Esophagus muscularis mucosa (tissue), 4 donors: ENCODE measurements at places on chromosomes 3 and 15. TPM values are rescaled to one million over a fixed set of nuclear protein-coding genes. Genes with fewer than 3 reads are reported as not detected.

DNA sequence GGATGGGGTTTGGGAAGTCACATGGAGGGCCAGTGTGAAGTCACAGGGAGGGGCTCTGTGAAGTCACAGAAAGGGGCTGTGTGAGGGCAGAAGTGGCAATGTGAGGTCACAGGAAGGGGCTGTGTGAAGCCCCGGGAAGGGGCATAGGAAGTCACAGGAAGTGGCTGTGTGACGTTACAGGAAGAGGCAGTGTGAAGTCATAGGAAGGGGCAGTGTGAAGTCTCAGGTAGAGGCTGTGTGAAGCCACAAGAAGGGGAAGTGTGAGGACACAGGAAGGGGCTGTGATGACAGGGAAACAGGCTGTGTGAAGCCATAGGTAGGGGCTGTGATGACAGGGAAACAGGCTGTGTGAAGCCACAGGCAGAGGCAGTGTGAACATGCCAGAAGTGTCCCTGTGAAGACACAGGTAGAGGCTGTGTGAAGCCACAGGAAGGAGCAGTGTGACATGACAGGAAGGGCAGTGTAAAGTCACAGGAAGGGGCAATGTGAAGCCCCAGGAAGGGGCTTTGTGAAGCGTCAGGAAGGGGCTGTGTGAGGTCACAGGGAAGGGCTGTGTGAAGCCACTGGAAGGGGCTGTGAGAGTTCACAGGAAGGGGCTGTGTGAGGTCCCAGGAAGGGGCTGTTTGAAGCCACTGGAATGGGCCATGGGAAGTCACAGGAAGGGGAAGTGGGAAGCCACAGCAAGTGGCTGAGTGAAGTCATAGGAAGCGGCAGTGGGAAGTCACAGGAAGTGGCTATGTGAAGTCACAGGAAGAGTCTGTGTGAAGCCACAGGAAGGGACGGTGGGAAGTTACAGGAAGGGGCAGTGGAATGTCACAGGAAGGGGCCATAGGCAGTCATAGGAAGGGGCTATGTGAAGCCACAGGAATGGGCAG, 37.1 kb downstream of the GASK1A start:
- no peak for DNase-seq

GRCh38 chr3:40576396-40576795, 51.6 kb downstream of the ZNF621 start:
- no peak for DNase-seq

DNA sequence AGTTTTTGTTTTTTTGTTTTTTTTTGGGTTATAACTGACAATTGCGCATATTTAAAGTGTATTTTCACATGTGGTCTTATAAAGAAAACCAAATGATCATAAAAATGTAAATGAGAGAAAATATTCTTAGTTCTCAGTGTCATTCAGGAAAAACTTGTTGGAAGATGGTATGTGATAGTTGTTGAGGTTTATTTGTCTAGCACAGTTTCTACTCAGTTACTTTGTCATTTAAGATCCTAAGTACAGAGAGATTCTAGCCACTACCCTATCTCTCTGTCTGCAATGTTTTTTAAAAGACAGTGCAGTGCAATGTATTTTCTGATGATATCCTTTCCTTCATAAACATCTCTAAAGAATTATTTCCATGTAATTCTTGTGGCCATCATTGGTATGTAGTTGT, 46.1 kb downstream of the AKAP13 start:
- no peak for DNase-seq

- DNase-seq: no peak
Observed at GRCh38 chr3:45988804-45989203, 6.8 kb downstream of the FYCO1 start.

GRCh38 chr3:142724682-142725356, 985 bp downstream of the TRPC1 start:
- no peak for DNase-seq

DNA sequence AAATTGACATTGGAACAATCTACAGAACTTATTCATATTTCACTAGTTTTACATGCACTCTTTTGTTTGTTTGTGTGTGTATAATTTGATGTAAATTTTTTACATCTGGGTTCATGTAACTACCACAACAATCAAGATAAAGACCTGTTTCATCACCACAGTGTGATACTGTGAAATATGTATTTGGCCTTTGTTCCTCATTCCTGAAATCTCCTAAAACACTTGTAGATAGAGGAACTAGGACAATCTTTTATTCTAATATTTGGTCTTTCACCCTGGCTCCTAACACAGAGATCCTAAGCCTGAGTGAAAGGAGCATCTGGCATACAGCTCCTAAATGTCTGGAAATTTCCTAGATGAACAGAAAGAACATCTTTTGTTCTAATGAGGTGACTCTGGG, 155.0 kb upstream of the GPR149 start:
- no peak for DNase-seq

DNA sequence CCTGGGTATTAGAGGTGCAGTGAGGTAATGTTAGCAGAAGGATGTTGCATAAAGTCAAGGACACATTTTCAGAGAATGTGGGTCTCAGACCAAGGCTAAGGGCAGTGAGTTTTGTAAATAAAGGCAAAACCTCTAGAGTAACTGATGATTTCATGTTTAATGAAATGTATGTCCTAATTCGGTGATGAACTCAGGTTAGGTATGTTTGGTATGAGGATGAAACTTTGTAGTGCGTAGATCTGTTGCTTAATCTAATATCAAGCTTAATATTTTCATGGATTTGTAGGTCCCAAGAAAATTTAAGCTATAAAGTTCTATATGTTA, 3.6 kb downstream of the USP50 start:
- DNase-seq: no peak

DNA sequence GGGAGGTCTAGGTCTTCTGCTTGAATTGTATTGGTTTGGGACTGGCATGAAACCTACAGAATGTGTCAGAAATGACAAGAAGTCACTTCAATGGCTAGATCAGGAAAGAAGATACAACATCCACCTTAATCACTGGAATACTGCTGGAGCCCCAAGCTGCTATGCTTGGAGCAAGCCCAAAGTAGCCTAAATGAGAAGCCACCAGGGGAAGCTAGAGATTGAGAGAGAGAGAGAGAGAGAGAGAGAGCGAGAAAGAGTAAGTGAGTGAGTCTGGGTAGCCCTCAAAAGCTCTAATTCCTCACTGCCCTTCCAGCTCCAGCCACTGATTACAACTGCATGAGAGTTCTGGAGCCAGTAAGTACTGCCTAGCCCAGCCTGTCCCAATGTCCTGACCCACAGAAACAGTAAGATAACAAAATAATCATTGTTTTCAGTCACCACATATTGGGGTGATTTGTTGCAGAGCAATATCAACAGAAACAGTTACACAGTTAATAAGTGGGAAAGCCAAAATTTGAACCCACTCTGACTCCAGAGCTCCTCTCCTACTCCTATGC, 529.2 kb upstream of the GOLIM4 start:
- no peak for DNase-seq

DNA sequence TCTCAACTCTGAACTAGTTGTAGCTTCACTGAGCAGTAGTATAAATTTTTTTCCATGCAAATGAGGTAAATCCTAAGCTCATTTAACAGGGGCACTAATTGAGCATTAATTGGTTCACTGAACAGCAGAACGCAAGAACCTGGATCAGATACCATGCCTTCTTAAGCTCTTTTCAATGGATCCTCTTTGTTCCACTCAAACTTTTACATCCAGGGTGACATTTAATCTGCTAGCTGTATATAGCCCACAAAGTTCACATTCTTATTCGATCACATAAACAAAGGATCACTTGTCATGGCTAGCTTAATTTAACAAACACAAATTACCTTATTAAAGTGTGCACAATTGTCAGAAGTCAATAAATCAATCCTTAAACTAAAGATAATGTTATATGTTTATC, 281.6 kb downstream of the CNTN6 start:
- DNase-seq: no peak

DNA sequence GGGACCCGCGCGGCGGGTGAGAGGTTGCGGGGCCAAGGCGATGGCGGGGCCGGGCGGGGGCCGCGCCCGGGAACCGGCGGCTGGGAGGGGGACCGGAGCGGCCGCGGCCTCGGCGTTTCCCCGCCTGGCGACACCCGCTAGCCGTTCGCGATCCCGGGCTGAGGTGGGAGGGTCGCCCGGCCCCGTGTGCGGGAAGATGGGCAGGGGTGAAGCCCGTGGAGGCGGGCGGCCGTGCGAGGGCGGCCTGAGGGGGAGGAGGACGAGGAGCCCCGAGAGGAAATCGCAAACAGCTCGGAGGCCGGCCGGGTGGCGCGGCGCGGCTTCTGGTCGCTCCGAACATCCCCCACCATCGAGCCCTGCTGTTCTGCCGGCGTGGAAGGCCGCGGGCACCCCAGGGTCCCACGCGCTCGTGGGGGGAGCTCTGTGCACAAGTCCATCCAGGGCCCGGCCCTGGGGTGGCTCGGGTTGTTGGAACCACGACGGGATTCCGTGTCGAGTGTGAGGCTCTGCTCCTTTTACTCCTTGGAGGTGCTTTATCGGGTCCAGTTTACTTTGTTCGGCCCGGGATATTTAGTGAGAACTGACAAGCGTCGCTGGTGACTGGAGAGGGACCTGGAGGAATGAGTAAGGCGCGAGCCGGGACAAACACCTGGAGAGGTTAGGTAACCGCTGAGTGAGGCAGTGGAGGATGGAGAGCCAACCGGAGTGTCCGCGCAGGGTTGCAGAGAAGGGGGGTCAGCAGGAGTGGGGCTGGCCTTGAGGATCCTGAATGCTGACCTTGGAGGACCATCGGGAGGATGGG, 728 bp downstream of the CRTC3 start:
- no peak for DNase-seq

DNA sequence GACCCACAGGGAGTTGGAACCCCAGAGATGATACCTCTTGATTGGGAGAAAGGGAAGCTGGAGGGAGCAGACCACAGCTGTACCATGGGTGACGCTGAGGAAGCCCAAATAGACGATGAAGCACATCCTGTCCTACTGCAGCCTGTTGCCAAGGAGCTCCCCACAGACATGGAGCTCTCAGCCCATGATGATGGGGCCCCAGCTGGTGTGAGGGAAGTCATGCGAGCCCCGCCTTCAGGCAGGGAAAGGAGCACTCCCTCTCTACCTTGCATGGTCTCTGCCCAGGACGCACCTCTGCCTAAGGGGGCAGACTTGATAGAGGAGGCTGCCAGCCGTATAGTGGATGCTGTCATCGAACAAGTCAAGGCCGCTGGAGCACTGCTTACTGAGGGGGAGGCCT, 201.1 kb downstream of the AKAP13 start:
- peak; percentile 94 for DNase-seq

DNA sequence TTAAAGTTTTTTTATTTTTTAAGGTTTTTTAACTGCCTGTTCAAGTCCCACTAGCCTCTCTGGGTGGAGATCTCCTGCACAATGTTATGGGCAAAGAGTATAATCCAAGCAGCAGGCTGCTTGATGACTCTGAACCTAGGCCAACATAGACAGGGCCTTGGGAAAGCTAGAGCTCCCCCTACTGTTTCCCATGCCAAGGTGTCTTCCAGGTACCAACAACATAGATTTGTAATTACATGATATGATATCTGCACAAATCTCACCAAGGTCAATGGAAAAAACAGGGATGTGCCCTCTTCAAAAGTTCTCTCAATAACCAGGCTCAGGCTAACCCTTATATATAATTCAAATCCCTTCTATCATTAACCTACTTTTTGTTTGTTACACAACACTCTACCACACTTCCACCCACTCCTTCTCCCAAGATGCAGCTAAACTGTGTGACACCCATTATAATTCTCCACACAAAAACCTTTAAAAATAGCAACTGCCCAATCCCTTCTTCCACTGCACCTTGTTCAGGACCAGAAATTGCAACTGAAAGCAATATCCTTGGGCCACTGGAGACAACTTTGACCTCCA, 43.8 kb downstream of the RBM15B start:
- no peak for DNase-seq

- no peak for DNase-seq
Observed at GRCh38 chr15:85473455-85473854, 93.1 kb downstream of the AKAP13 start.

DNA sequence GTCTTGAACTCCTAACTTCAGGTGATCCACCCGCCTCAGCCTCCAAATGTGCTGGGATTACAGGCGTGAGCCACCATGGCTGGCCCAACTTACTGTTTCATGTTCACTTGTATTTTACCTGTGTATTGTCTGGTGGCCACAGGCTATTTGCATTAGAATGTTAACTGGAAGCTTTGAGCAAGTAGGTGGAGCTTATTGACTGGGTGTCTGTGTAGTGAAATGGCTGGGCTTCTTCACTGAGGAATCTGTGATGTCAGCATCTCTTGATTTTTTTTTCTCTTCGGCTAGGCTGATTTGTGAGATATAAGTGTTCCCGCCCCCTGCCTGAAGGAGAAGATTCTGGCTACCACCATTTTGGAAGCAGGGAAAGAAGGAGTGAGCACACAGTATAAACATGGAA, 237.8 kb upstream of the PEX5L start:
- no peak for DNase-seq

- no peak for DNase-seq
Observed at GRCh38 chr3:116476691-116477090, 31.4 kb upstream of the LSAMP start.

GRCh38 chr15:100614336-100614735, 11.9 kb downstream of the ASB7 start:
- DNase-seq: no peak

DNA sequence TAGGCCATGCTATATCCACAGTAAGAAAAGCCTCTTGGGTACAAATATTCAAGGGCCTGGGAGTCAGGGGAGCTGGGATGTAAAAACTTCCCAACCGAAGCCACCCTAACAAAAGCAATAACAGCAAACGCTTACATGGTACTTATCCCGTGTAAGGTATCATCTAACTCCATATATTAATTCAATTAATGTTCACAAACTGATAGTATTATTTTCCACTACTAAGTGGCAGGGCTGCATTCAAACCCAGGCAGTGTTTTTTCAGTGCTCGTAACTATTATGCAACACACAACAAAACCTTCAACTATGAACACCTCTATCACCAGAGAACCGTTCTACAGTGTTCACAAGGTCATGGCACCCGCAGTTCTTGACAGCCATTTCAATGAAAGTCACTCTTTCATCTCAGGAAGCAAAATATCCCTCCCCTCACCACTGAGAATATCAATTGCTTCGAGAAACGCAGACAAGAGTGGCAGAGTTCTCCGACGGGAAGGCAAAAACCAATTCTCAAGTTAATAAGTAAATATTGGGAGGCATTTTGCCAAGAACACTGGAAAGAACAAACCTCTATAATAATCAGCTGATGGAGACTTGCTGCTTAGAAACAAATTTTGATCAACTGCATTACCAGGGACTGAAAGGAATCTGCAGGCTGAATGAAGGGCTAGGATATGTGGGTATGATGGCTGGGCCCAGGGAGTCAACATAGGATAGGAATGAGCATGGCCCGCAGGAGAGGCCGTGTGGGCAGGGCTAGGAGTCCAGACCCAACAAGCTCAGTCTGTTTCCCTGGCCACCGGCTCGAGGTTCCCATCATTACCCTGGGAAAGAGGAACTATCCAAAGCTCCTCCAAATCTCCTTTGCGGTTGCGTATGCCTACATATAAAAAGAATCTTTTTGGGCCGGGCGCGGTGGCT, 72.3 kb downstream of the XXYLT1 start:
- DNase-seq: no peak

- no peak for DNase-seq
Observed at GRCh38 chr15:62946940-62947339, 95.6 kb upstream of the TPM1 start.

- peak; percentile 50 for DNase-seq
Observed at GRCh38 chr15:94105760-94106159, 125.6 kb upstream of the MCTP2 start.

C2CD4A gene
- total RNA-seq: not detected

ARHGEF26 gene
- total RNA-seq: 158 TPM

C3orf49 gene
- total RNA-seq: not detected

SCAANT1 gene
- not detected for total RNA-seq

FBLN2 gene
- total RNA-seq: 244 TPM

COLQ gene
- 3.1 TPM for total RNA-seq

EIF2B5 gene
- total RNA-seq: 39.5 TPM

TKT gene
- total RNA-seq: 295 TPM

CLDN16 gene
- not detected for total RNA-seq

FGF12 gene
- 10.2 TPM for total RNA-seq

CNOT10 gene
- 10.8 TPM for total RNA-seq
